ENCODE measurements at places on chromosomes 5 and 9.

DNA sequence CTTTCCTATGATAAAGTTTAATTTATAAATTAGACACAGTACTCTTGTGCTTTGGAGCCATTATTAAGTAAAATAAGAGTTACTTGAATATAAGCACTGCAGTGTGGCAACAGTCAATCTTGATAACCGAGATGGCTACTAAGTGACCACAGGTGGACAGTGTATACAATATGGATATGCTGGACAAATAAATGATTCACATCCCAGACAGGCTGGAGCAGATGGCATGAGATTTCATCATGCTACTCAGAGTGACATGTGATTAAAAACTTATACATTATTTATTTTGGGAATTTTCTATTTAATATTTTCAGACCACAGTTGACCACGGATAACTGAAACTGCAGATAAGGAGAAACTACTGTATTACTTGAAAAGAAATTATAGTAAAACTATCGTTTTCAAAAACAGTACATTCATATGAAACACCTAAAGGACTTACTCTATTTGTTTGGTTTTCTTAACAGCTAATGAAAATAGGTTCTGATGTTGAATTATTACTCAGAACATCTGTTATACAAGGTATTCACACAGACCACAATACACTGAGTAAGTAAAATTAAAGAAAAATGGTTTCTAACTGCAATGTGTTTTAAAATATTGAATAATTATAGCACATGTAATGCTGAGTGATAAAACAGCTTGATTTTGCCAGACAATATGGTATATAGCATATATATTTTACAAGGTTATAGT lies 16.0 kb downstream of the LYRM7 start:
- DNase-seq = no peak

DNA sequence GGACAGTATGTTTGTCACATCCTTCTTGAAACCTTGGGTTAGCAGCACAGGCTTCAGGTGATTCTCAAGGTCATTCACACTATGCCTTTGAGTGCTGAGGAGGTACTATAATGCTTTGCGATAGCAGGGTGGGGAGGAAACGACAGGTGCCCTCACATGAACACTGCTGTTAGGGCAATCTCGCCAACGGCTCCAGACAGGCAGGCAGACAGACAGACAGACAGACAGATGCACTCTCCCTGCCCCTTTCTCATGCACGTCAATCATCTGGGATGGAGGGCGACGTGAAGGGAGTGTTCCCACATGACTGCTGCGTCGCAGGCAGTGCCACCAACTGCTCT lies 82.9 kb downstream of the RAPGEF1 start:
- peak; percentile 43 for DNase-seq

GRCh38 chr5:127014573-127014972 lies 15.8 kb downstream of the MARCHF3 start:
- no peak for DNase-seq

- peak; percentile 69 for DNase-seq
These were observed 12.6 kb upstream of the FYB1 start for GRCh38 chr5:39231705-39232525.

- DNase-seq = no peak
These were observed 285.7 kb downstream of the HCN1 start for GRCh38 chr5:45410304-45410995.

- no peak for DNase-seq
These were observed 523.5 kb downstream of the CAAP1 start for GRCh38 chr9:26369093-26369492.

- DNase-seq = no peak
These were observed 114.3 kb downstream of the SNCAIP start for GRCh38 chr5:122426301-122426700.

All from CD4-positive, alpha-beta T cell treated with Interleukin-2 at 100 ng/mL for 4 hours (primary cell).